ENCODE measurements at places on chromosomes 7 and 10.

- DNase-seq = peak; percentile 78
Observed at GRCh38 chr7:100516135-100516812, 22.7 kb upstream of the AGFG2 start.

- DNase-seq = no peak
Observed at GRCh38 chr7:30145426-30145970, 10.7 kb downstream of the MTURN start.

- no peak for DNase-seq
Observed at GRCh38 chr10:75652146-75652740, 220.8 kb downstream of the LRMDA start.

- no peak for DNase-seq
Observed at GRCh38 chr7:35386816-35387706, 133.2 kb upstream of the TBX20 start.

DNA sequence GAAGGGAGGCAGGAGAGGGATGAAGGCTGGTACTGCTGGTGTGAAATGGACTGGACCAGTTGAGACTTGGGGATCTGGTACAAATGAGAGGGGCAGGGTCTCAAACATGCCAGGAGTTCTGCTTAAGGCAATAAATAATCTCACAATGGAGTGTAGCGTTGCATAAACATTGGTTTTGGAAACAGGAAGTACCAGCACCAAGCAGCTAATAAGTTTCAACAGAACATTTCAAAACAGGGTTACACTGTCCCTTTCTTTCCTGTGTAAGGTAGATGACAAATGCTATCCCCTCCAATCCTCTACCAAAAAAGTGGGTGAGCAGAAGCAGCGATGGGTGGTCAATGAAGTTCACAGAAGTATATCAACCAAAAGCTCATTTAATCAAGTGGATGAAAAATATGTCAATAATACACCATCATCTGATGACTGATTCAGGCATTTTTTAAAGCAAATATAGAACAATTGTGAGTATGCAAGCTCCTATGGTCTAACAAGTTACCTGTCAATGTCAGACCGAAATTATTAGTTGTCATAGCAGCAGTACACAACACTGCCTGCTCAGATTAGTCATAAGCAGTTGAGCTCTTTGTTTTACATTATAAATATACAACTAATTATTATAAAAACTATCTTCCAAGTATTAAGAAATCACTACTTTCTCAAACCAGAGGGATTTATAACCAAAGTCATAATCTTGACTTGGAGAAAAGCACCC, 220.0 kb downstream of the FAM107B start:
- DNase-seq = no peak

GRCh38 chr7:43042302-43042701, 70.1 kb upstream of the HECW1 start:
- no peak for DNase-seq

DNA sequence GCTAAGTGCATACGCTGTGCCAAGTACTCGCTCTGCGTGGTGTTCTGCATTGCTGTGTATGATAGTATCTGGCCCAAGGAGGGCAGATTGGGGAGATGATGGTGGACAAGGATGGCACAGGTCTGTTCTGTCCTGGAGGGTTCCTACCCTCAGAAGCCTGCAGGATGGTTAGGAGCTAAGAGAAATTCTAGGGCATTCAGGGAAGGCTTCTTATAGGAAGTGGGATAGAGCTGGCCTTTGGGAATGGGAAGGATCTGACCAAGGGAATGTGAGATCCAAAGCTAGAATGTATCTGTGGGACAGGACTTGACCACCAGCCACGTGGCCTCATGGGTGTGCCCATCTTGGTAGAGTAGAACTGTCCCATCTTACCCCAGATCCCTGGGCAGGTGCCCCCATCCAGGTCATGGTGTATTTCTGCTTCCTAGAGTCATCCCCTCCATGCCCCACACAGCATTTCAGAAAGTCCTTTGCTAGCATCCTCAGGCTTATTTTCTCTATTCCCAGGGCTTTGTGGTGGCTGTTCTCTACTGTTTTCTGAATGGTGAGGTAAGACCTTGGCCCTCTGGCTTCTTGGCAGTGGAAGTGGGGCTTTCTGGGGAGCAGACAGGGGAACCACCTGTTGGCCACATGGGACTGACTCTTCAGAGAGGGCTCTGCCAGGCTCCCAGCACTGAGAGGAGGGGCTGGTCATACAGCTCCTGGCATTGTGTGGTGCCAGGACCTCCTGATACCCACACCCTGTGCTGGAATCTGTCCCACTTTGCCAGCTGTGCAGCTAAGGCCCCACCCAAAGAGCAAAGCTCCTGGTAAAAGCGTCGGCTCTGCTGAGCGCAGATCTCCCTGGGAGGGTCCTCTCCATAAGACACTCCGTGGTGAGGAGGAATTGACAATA, 52.5 kb downstream of the ADCYAP1R1 start:
- peak; percentile 90 for DNase-seq

DNA sequence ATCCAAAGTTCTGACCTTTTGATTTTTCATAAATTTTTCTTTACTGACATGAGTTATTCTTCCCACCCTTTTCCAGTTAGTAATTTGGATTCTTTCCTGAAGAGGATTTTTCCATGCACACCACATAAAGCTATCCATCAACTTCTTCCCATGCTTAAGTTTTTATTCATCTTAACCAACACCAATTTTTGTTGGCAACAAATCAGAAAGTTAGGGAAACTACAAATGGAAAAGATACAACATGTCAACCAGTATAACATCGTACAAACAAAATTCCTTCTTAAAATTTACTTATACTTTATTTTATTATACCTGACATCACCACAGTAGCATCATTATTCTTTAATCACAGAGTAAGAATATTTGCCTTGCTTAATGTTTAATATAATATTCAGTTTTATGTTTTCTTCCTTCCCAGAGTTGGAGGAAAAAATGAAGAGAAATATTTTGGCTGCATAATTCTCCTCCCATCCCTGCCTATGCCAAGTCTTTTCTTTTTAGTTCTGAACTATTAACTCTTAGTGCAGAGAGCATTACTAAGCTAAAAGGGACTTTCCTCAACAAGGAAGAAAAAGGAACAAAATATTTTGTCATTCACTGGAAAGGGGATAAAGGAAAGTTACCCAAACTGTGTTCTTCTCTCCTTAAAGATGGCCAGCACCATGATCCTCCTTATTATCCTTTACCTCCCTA, 67.5 kb upstream of the MEOX2 start:
- DNase-seq = peak; percentile 16

DNA sequence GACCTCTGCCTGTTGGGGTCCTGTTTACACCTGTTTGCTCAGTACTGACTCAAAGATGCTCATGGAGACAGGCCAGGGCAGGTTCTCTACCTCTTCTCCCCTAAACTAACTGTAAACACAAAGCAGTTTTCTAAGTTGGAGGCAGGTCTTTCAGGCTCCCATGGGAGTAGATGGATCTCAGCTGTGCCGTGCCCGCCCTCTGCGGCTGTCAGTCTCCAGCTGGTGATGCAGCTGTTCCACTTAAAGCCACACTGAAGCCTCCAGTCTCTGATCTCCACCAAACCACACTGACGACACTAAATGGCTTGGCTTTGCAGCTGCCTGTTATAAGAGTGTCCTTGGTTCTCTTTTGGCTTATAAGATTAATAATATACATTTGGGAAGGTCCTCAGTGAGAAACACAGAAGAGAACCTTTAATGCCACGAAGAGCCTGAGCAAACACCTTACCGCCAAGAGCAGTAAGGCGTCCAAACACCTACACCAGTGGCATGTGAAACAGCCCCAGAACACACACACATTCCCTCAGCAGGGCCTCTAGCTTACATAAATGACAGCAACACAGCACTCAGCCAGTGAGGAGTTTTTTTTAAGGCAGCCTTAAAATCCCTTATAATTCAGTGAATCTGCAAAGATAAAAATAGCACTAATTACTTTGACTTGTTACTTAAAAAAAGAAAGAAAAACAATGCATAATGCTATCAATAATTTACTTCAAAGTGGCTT, 60.4 kb upstream of the KCNIP2 start:
- peak; percentile 96 for DNase-seq

Data from tongue (tissue), 3 donors.